ENCODE measurements at places on chromosomes 11 and 22.

DNA sequence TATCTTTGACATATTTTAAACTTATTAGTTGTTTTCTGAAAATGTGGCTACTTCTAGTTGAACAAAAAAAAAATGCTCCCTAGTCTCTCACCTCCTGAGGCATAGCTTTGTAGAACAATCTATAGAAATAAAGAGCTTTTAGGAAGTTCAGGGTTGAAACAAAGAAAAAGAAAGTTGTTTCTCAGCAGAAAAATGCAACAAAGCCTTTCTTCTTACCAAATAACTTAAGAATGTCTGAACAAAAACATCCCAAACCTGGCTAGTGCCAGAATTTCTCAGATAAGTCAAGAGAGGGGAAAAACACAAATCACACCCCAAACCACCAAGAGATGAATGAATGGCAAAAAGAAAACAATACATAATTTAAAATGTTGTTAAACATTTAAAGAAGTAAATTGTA lies 114.1 kb downstream of the MAML2 start:
- no peak for DNase-seq

GRCh38 chr11:43217849-43218248 lies 93.9 kb upstream of the API5 start:
- no peak for DNase-seq

DNA sequence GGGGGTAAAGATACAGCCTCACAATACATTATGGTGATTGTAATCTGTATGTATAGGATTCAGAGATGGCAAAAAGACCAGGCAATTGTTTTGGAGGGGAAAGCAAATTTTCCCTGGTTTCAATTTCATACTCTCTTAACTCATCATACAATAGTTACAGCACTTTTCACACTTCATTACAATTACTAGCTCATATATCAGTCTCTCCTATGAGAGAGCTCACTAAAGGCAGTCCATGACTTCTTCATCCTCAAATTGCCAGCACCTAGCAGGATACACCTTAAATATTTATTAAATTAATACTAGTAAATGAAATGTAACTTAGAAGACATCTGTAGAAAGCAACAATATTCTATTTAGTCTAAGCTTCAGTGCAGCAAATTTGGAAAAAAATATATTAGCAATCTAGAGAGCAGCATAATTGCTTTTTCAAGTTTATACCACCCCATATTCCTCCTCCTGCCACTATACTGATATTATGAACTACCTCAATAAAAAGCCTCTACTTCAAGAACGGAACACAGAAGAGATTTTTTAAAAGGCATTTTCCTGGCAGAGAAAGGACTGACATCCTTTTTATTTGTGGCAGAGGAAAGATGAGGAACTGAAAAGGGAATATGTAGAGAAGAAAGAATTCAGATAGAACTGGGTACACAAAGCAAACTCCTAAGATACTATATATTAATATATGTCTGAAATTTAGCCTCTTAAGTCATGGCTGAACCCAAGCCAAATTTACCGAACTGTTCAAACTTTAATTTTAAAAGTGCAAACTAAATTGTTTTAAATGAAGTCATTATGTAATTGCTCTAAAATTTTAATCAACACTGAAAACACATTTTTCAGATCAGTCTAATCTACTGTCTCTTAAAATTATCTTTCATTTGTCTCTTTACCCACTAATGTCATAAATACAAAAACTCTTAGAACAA lies 27.7 kb downstream of the PICALM start:
- no peak for DNase-seq

GRCh38 chr11:57761301-57762234 lies at the start of gene CTNND1:
Gene CTNND1, plus strand, starts transcription at chr11:57761802. Its CDS starts 29,677 bp downstream, at chr11:57791479.
- peak; percentile 96 for DNase-seq

GRCh38 chr11:5831196-5831829 lies 10.4 kb downstream of the OR52E6 start:
- no peak for DNase-seq

GRCh38 chr11:1087961-1088926 lies 13.6 kb downstream of the MUC2 start:
- DNase-seq: no peak

- peak; percentile 30 for DNase-seq
Measured at GRCh38 chr11:123434262-123434661, 4.2 kb downstream of the GRAMD1B start.

- DNase-seq: peak; percentile 85
Measured at GRCh38 chr11:123020968-123021367, 39.3 kb upstream of the BSX start.

DNA sequence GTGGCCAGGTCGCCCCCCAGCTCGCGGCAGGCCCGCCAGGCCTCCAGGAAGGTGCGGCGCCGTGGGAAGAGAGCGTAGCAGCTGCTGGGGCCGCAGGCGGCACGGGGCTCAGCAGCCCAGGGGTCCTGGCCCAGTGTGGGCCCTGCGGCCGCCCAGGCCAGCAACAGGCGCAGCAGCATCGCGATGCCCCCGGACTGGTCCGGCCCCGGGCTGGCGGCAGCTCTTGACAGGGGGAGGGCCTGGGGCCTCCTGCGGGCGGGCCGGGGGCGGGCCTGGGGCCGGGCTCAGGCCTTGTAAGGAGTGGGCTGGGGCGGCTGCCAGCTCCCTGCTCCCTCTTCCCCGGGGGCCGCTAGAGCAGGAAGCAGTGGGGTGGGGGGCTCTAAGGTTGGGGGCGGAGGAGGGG lies at the start of gene CD248:
TSS of gene CD248 (minus strand) at position 196 of the 403 bp plus-strand sequence. CDS start at position 179, 17 bp downstream.
- DNase-seq: peak; percentile 91

DNA sequence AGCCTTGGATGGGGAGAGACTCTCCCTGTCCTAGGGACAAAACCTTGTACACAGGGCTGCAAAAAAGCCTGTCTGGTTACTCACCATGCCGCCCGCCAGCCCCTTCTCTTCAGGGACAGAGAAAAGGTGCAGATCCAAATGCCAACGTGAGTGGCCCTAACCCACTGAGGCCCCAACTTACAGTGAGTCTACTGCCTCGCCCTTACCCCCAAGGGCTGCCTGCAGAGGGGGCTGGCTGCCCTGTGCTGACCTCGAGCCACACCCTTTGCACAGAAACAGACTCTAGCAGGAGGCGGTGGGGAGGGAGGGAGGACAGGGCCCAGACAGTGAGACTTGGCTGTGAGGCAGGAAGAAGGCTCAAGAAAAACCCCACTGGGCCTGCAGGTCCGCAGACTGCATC lies 13.6 kb upstream of the CHST1 start:
- DNase-seq: no peak

DNA sequence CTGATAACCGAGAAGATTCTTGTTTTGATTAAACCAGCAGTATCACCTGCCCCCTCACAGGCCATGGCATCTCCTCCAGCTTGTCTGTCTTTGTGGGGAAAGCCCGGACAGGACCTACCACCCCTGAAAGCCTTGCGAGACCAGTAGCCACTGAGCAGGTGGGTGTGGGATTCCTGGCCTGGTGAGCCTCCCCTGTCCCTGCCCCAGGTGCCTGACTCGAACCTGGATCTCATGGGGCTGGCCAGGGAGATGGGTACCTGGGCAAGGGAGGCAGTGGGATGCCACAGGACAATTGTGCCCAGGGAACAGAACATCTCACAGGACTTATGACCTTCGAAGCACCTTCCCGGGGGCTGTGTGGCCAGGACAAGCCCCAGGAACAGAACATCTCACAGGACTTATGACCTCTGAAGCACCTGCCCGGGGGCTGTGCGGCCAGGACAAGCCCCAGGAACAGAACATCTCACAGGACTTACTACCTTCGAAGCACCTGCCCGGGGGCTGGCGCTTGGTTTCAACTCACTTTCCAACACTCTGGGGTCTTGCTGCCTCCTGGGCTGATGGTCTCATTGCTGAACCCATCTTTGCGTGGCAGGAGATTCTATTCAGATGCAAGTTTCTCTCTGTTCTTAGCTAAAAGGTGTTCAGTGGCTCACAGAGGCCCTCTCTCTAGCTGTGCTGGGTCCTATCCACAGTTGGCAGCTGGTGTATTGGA lies 854.5 kb downstream of the BRD1 start:
- DNase-seq: no peak

GRCh38 chr11:3225159-3225758 lies 6.6 kb upstream of the MRGPRG start:
- peak; percentile 8 for DNase-seq

DNA sequence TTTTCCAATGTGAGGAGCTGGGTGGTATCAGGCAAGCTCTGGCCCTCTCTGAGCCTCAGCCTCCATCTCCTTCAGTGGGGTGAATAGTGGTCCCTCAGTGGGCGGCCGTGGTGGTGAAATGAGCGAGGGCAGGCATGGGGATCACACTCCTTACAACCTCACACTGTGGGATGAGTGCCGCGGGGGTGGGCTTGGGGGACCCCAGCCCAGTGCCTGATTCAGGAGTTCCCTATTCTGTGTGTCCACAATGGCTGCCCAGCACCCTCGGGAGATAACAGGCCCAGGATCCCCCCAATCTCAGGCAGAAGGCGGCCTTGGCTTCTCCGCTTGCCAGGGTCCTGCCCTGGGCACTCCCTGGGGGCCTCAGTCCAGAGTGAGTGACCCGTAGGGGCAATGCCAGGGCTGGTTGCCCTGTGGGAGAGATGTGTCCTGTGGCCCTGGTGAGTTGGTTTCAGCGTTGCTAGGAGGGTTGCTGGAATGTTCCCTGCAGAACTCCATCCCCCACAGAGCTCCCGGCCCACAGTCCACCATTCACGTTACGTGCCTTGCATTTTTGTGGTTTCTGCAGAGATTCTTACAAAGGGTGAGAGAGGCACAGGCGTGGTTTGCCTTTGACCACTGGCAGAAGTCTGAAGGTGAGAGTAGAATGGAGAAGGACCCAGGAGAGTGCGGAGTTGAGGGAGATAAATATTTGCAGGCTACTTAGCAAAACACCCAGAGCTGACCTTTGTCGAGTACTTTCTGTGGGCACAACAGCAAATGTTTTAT lies 2.9 kb downstream of the ALDH3B1 start:
- peak; percentile 94 for DNase-seq

GRCh38 chr22:30205281-30206115 lies 41.1 kb downstream of the LIF start:
- peak; percentile 84 for DNase-seq

GRCh38 chr22:19713650-19714311 lies 522 bp upstream of the SEPTIN5 start:
- no peak for DNase-seq

GRCh38 chr11:112361396-112361795 lies 100.7 kb upstream of the PLET1 start:
- no peak for DNase-seq

- DNase-seq: no peak
Measured at GRCh38 chr22:45647532-45648225, 24.0 kb upstream of the ATXN10 start.

DNA sequence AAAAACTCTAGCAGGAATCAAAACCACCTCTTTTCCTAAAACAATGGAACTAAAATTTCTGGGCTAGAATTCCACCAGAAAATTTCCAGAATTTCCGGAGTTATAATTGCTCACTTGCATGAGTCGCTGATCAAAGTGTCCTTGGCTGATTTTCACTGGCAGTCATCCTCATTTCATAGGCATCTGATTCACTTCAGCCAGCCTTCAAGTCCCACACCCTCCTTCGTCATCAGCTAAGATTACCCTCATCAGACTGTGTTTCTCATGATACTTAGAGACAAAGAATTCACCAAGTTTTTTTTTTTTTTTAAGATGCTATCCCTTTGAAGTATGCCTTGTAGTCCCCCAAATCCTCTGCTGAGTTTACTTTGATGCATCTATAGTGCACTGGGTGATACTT lies 71.5 kb upstream of the RAB38 start:
- peak; percentile 73 for DNase-seq

DNA sequence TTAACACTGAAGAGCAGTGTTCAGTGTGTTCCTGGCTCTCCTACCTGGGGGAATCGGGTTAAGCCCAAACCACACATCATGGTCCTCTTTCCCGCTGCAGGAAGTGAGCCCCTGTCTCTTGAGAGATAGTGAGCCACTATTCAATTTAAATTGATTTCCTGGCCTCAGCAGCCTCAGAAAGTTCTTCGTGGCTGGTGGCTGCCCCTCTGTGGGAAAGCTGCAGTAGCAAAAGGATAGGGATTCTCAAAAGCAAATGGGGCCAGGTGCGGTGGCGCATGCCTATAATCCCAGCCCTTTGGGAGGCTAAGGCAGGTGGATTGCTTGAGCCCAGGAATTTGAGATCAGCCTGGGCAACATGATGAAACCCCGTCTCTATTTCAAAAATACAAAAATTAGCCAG lies 49.1 kb upstream of the CD5 start:
- no peak for DNase-seq

DNA sequence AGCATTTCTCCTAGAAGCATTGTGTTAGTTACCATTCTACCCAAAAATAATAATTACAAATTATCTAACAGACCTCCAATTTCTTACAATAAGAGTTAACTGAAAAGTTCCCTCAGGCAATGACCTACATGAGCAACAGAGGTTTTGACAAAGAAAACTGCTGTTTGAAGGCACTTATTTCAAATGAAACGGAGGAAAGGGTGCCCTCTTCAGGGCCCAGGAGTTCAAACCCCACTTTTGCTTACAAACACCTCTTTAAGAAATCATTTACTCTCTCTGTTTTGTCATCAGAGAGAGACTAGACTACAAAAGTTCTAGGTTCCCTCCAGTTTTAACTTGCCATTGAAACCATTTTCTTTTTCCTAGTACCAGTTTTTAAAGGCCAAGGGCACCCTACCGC lies 56.7 kb downstream of the AMBRA1 start:
- no peak for DNase-seq

- no peak for DNase-seq
Measured at GRCh38 chr11:6817694-6818093, 18.2 kb upstream of the OR6A2 start.

DNA sequence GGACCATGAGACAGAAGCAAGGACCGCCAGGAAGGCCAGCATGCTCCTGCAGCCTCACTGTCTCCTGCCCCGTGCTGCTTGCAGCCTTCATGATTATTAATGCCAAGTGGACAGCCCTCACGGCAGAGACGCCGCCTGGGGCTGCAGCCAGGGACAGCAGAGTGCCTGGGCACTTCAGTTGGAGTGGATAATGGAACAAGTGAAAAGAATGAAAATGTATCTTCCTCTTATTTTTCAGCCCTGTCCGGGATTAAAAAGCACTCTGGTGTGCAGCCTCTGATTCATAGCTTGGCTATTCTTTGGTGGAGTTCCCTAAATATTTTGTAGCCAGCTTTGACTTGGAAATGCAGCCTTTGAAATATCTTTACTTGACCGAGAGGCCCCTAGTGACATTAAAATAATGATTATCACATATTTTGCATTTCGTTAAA lies 1404.2 kb downstream of the BRD1 start:
- peak; percentile 84 for DNase-seq

GRCh38 chr11:111762981-111763643 lies 3.1 kb downstream of the PPP2R1B start:
- peak; percentile 15 for DNase-seq

DNA sequence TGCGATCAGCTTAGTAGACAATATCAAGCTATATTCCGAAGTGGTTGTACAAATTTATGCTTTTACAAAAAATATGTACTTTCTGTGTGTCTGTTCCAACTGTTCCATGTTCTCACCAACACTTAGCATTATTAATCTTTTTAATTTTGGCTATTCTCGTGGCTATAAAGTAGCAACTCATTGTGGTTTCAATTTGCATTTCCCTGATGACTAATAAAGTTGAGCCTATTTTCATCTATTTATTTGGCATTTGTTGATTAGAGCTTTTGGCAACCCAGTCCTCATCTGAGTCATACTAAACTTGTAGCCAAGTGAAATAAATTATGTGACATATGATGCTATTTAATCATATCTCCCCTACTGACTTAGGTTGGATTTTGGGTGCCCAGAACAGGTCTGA lies 115.9 kb downstream of the FBXO7 start:
- DNase-seq: no peak

GRCh38 chr22:30826670-30827355 lies 132.1 kb downstream of the OSBP2 start:
- DNase-seq: no peak

All from GM03348 (cell line).